ENCODE measurements at places on chromosomes 6 and 20.

DNA sequence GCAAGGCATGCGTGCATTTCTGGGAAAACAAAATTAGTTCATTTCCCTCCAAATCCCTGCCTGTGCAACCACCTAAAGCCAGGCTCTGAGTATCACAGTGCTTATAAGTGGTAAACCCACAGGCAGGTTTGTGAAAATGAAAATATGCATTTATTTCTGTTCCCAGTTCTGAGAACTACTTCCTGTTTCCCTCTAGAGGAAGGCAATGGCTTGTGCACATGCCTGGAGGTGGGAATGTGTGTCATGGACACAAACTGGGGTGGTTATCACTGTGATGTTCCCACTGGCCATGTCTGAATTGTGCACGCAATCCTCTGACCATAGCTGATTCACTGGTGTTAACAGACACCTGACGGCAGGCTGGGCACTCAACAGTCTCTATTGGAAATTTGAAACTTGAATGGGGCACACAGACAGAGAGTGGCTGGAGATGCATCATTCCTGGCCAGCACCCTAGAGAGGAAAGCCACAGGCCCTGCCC, 26.3 kb downstream of the FAM110A start:
- DNase-seq, result no peak

GRCh38 chr6:105402090-105402938, 568 bp downstream of the PREP start:
- no peak for DNase-seq

DNA sequence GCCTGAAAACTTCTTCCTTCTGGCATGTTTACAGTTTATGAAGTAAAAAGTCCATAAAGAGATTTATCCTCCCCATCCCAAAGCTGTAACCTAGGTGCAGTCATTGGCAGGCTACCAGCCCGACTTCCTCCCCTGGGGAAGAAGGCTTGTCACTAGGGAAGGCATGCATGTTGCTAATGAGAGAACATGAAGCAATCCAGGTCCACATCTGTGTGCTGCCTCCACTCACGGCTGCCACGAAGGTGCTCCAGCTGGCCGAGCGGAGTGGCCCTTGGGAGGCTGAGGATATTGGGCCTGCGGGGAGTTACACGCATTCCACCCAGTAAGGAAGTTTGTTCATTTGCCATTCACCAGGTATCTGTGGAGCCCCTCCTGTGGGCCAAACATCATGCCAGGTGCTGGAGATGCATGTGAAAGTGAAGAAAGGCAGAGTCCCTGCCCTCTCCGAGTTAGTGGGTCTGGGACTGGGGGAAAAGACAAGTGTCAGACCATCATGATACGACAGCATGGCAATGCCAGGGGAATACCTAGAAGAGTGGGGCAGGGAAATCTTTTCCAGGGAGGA, 257.0 kb downstream of the NRN1 start:
- DNase-seq, result no peak

GRCh38 chr20:39850821-39851330, 838.2 kb downstream of the MAFB start:
- DNase-seq, result no peak

DNA sequence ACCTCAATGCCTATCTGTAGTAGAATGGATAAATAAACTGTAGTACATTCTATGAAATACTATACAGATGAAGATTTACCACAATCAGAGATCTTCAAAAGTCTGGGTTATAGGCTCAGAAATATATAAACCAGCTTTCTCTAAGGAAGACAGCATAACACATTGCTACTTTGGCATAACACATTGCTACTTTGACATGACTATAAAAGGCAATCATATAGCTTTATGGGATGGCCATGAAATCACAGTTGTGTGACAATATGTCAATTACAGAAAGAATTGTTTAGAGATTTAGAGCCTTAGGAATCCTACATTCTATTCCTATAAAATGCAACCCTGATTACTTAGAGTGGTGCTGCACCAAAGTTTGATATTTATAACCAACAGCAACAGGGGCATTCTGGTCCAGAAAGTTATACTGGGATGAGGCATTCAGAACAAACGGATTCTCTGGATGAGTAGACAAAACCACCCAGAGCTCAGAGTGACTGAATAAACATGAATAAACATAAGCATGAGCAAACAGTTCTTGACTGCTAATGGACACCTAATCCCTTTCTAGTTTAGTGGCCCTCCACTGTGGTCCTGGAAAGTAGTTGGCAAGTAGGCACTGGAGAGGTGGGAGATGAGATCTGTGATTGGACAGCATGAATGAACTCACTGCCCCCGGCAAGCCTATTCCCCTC, 12.0 kb downstream of the TTI1 start:
- DNase-seq, result peak; percentile 13

GRCh38 chr20:40104959-40105358, 584.1 kb downstream of the MAFB start:
- DNase-seq, result no peak

DNA sequence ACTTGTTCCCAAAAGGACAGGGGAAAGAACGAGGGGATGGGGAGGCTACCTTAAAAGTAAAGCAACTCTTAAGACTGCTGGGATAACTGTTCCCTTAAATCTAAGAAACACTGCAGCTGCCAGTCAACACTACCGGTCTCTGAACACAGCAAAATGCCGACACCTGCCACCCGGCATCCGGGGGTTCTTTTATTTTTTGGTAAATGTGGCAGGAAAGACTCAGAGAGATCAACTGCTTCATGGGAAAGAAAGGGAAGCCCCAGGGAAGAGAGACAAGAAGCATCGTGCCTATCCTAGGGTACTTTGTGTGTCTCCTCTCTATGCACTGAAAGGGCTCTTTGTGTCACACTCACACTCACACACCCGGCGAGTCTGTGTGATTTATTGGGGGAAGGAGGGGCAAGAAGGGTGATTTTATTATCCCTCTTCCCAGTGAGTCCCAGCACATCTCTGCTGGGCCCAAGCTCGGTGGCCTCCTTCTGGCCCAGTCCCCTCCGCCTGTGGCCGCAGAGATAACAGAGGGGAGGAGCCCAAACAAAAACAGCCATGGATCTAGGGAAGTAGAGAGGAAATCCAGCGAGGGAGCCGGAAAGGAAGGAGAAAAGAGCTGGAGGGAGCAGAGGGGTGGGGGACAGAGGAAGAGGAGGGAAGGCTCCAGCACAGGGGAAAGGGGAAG, 1.4 kb downstream of the FYN start:
- peak; percentile 88 for DNase-seq

- DNase-seq, result no peak
Observed at GRCh38 chr6:159434410-159434809, 258.6 kb downstream of the SOD2 start.

GRCh38 chr6:16163535-16164300, 34.8 kb downstream of the MYLIP start:
- no peak for DNase-seq

- no peak for DNase-seq
Observed at GRCh38 chr6:83849610-83850009, 3.5 kb upstream of the RIPPLY2 start.
